T-helper 1 cell (primary cell): ENCODE measurements at places on chromosomes 7 and 10.
A peak's percentile ranks its signal among the peaks of the same experiment; 100 is the strongest.

- no peak for DNase-seq
These were observed 75.4 kb upstream of the SVIL start for GRCh38 chr10:29710128-29710527.

DNA sequence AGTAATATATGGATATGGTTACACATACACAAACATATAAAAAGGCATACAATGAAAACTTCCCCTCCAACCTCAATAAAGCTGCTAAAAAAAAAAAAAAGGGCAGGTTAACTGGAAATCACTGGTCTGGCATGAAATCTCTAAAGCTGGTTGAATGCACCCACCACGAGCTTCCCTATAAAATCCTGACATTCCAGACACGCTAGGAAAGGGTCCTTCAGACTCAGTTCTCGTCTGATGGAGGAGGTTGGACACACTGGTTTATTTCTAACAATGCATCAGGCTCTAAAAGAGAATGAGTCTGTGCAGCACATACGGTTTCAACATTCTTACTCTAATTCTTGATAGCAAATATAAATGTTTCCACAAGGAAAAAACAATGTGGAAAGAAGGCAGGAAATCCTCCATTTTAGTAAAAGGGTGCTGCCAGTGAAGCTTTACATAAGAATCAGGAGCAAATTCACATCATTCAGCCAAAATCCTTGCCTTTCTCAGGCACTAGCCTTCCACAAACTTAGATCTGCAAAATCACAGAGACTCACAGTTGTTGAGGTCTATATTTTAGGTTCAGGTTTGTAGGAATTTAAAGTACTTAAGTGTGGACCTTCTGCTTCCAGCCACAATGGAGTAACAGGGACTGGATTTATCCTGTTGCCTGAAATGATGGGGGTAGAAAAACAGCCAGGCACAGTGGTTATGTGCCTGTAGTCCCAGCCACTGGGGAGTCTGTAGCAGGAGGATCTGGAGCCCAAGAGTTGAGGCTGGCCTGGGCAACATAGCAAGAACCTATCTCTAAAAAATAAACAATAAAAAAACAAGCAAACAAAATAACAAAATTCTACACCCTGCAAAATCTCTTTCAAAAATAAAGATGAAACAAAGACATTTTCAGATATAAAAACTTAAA lies 73.5 kb downstream of the CYTH3 start:
- no peak for DNase-seq

DNA sequence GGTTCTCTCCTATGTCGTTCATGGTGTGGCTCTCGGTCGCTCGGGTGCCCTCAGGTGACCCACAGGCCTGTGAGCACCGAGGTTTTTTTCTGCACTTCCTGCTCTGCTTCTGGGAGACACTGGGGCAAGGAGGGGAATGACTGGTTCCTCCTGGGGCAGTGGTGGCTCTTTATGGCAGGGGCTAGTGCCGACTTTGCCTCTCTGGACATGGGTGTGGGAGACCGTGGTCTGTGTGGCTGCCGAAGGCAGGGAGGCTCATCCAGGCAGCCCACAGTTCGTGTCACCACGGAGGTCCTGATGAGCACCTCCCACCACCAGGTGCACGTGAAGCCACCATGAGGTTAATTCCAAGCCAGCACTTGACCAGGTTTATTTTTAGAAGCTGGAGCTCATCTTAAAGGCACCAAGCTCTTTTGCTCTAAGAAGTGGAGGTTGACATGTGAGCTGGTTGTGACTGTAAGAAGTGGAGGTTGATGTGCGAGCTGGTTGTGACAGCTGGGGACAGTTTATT lies 24.7 kb upstream of the DPYSL4 start:
- no peak for DNase-seq

GRCh38 chr7:100213672-100214071 lies 6.1 kb upstream of the PVRIG start:
- no peak for DNase-seq

DNA sequence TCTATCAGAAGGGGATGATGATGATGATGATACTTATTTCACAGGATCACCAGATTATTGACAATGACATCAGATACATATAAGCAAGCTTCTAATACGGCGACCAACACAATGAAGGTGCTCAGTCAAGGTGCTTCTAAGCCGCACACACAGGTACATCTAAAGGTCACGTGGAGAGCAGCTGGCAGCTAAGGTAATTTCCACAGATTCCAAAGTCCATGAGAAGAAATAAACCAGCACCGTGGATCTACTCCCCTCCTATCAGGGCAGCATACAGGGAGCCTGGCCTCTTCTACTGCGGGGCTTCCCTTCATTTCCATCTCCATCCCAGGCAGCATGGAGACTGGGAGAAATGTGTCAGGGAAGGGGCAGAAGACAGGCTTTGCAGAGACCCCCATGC lies 37.5 kb downstream of the DENND11 start:
- no peak for DNase-seq

DNA sequence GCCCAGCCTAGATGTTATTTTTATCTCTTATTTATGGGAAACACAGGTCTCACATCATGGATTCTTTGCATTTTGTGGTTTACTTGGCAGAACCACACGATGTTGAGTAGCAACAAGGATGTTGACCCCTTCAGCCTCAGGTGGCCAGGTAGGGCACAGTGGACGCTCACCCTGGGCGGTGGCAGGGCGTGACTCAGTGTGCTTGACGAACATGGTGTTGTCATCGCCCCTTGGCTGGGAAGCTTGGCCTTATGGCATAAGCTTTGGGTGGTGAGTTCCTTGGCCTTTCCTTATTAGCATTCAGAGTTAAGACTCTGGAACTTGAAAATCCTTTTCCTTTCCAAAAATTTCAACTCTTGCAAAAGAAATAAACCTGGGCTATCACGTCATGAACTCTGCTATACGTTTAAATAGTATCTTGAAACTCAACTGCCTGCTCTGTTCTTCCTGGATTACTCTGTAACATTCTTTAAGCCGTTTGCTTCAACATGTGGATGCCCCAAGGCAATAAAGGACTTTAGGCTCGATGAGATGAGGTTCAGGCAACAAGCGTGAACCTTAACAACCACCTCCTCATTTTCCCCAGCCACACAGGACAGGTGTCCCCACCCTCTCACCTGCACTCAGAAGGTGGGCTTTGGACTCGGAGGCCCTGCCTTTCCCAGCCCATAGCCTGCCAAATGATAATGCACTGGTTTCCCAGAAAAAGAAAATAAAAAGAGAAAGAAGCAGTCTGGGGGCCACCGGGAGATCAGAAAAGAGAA lies 22.5 kb upstream of the ECHDC3 start:
- DNase-seq, result no peak

DNA sequence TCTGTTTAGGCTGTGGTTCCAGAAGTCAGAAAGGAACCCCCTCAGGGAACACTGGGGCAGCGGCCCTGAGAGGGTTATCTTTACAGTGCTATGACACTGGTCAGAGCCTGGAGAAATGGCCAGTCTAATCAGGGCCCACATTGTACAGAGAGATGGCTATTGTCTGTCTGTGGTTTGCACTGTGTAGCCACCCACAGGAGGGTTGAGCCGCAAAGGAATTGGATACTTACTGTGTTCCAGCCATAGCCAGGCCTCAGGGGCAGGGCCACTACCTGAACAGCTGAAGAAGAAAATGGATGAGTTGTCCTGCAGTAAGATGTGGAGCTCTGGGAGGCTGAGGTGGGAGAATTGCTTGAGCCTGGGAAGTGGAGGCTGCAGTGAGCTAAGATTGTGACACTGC lies 47.5 kb upstream of the PODXL start:
- no peak for DNase-seq

GRCh38 chr7:27347276-27347640 lies 104.7 kb downstream of the EVX1 start:
- DNase-seq, result no peak

GRCh38 chr10:6045314-6045848 lies 16.8 kb downstream of the IL2RA start:
- DNase-seq, result no peak

DNA sequence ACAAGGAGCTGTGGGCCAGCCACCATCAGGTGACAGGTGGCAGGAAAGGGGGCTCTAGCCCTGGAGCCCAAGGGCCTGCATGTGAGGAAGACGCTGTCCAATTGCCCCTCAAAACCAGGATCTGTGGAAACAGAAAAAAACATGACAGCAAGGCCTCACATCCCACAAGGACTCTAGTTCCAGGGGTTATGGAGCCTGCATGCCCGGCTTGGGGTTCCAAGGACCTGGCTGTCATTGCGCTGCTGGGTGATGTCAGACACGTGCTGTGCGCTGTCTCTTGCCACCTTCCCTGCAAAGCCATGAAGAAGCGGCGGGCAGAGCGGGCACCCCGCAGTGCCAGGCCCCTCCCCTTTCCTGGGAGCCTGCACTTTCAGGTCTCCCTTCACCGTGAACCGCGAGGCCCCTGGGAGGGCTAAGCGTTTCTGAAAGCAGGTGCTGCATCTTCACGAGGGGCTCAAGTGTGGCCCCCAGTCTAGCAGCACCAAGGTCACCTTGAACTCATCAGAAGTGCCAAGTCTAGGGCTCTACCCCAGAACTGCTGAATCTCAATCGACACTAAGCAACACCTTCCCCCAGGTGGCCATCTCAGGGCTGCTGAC lies 15.1 kb upstream of the CRYGN start:
- no peak for DNase-seq

DNA sequence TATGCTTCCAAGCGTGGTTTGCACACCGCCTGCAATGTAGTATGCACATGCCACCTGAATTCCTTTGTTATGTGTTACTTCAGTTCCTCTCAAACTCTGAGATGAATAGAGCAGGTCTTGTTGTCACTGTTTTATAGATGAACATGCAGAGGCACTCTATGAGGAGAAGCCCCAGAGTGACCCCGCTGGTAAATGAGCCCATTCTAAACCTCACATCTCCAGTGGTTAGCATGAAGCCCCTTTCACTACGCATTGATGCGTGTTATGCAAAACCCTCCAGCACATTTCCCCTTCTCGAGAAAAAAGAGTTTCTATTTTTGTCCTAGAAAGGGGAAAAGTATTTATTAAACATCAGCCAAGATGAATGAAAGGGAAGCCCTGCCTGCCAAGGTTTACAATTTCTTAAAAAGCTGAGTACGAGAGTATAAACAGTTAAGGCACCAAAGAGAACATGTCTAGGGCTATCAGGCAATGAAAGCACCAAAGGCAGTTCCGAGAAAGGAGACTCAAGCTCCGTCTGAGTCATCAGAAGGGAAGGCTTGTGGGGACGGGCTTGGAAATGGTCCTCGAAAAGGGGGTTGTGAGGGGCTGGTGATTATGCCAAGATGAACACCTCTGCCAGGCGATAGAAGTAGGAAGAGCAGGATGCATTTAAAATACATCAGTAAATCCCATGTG lies 58.7 kb upstream of the PFKP start:
- DNase-seq, result no peak

GRCh38 chr10:45063591-45064231 lies 63.0 kb downstream of the ZNF22 start:
- DNase-seq, result no peak

DNA sequence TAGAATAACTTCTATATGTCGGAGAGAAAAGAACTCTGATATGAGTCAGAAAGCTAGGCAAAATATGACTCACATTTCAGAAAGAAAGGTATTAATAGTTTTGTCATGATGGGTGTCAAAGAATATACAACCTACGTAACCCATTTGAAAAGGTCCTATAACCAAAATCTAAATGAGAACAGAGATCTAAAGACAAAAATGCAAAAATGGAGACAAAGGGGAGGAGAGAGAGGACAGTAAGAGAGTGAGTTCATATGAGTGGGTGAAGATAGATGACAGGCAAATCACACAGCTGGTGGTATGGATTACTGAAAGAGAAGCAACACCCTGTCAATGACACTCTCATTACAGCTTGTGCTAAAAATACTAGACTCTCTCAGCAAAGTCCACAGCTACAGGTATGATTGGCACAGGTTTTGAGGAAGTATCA lies 25.6 kb downstream of the ANKMY2 start:
- peak; percentile 57 for DNase-seq

DNA sequence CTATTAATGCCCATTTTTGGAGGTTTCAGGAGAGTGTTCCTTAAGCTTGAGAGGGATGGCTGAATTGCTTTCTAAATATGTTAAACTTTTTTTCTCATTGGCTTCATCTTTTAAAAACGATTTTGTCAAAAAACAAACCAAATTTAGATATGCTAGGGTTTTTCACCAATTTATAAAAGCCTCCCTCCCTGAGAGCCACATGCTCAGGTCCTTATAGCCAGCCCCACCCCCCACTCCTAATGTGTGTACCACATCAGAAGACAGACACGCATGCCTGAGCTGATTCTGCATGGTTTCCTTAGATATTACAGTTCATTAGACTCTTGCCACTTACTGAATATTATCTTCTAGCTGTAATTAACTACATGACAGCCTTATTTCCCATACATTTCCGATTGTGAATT lies 2.0 kb downstream of the CUL1 start:
- DNase-seq, result no peak

- DNase-seq, result no peak
These were observed 59.7 kb upstream of the PRSS1 start for GRCh38 chr7:142689439-142690120.
